ENCODE measurements at places on chromosomes 1 and 21.

- DNase-seq: no peak
Measured at GRCh38 chr1:169568497-169568896, 17.8 kb downstream of the F5 start.

DNA sequence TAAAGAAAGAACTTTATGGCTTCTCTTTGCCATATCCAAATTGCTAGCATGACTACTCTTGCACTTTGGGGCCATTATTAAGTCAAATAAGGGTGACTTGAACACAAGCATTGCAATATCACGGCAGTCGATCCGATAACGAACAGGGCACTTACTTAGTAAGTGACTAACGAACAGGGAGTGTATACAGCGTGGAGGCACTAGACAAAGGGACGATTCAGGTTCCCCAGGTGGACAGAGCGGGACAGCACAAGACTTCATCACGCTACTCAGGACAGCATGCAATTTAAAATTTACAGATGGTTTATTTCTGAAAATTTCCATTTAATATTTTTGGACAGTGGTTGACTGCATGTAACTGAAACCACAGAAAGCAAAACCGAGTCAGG is 5.4 kb upstream of the PITHD1 start:
- DNase-seq: no peak

DNA sequence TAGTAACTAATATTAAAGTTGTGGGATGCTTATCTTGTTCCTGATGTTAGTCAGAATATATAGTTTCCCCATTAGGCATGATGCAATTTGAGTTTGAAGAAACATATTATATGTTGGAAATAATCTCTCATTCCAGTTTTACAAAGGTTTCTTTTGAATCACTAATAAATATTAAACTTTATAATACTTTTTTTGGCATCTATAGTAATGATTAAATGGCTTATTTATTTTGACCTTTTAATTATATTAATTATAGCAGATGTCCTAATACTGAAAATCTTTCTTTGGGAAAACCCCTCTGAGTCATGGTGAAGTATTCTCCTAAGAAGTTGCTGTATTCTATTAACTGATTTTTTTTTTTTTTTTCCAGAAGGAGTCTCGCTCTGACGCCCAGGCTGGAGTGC is 28.5 kb upstream of the PTGS2 start:
- DNase-seq: no peak

DNA sequence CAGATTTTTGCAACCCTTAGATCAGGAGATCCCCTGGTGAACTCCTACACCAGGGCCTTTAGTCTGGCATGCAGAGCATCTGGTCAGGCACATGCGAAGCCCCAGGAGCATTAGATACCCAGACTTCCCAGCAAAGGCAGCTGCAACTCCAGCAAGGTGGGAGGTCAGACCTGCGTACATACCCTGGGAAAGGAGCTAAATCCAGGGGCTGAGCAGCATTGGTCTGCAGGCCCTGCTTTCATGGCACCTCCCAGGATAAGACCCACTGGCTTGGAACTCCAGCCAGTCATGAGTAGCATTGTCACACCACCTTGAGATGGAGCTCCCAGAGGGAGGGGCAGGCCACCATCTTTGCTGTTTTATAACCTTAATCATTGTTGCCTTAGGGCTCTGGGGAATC is 92.3 kb downstream of the KCNT2 start:
- DNase-seq: no peak

DNA sequence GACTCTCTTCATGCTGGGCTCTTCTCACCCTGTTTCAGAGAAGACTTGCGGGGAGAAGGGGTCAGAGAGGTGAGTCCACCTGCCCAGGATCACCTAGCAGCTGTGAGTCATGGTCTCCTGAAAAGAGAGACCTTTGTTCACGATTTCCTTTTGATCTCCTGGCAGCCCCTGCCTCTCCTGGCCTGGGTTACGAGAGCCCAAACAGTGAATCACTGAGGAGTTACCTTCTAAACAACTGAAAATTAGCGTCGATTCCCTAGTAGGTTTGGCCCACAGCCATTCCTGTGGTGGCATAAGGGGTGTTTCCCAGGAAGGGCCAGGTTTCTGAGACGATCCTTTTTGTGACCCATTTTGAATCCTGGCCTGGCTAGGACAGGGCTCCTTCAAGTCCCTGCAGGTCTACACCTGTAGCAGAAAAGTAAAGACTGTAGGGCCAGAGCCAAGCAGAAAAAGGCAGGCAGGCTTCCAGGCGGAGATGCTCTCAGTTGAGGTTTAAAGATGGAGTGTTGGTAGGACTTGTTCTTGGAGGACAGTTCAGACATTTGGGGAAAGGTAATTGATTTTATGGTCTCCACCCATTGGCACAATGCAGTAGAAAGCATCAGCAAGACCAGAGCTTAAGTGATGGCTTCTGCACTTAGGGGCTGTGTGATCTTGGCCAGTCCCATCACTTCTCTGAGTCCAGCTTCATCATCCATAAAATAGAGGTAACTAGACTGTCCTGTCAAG is 2.1 kb upstream of the PLA2G2E start:
- no peak for DNase-seq

DNA sequence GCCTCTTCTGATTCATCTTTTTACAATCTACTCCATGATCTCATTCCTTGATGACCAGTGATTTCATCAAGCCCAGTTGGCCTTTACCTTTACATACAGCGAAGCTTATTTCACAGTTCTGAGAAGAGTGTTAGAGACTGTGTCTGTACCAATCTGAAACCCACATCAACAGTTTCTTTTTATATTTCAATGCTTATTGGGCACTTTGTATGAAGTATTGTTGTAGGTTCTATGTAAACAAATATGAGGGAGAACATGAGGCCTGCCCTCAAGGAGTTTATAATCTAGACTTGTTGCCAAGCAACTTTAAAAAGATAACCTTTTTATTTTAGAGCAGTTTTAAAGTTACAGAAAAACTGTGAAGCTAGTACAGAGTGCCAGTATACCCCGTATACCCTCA is 27.5 kb upstream of the RWDD3 start:
- DNase-seq: no peak

DNA sequence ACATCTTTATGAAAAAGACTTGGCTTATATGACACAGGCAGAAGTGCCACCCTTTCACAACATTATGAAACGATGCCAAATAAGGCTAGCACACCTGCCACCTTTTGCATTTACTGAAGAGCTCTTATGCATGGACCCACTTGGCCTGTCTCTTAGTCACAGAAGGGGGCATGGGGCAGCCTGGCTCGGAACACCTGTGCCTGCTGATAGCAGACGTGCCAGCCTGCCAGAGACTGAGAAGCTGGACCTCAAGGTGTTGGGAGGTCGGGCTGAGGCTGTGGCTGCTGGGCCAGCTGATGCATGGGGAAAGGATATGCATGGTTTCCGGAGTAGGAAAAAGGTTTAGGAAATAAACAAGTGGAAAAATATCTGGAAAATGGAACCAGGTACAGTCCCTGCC is 21.5 kb downstream of the RCAN1 start:
- no peak for DNase-seq

- DNase-seq: no peak
Measured at GRCh38 chr1:43304314-43304681, 3.5 kb downstream of the TIE1 start.

DNA sequence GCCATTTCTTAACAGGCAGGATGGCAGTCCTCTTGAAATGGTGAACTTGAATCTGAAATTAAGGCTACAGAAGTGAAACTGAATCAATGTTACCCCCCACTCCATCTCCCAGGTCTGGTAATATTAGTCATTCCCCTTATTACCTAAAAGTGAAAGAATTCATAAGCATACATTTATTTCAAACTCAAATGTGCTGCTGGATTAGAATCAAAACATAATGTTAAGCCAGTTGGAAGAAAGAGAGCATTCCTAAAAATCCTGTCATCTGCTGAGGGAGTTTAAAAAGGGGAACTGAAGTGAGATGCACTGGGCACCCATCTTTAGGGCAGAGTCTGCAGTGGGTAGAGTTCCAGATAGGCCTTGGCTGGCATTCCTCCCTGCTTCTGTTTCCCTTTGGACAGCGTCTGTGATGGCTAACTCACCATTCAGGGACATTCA is 17.4 kb downstream of the KIAA0319L start:
- DNase-seq: no peak

- DNase-seq: no peak
Measured at GRCh38 chr1:36433102-36433501, 17.1 kb downstream of the OSCP1 start.

DNA sequence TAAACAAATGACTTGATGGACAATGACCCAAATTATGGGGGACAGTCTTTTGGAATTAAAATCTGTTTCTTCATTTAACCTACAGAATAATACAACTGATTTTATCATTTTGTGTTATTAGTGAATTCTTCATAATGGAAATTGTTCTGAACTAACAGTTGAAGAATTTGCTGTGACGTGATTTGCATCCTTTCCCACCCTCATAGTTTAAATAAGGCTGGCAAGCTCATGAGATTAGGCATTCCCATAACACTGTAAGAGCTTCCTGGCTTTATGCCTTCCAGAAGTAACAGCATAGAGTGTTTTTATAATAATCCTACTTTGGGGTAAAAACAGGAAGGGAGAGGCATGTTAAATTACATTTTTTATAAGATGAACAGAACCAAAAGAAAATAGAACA is 95.7 kb downstream of the ATP6V1G3 start:
- no peak for DNase-seq

DNA sequence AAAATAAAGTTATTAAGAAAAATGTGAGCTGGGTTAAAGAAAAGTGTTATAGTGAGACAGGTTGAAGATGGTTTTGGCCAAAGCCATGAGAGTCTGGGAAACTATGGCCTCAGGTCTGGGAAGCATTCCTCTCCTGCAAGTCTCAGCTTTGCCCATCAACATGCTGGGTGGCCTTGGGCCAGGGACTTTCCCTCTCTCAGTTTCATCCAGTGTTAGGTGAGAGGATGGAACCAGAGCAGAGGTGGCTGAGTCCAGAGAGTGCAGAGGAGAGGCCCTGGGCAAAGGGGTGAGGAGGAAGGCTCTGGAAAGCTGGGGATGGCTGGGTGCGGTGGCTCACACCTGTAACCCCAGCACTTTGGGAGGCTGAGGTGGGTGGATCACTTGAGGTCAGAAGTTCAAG is 10.5 kb downstream of the PADI2 start:
- DNase-seq: no peak
